ENCODE measurements at places on chromosomes 2 and 18.

DNA sequence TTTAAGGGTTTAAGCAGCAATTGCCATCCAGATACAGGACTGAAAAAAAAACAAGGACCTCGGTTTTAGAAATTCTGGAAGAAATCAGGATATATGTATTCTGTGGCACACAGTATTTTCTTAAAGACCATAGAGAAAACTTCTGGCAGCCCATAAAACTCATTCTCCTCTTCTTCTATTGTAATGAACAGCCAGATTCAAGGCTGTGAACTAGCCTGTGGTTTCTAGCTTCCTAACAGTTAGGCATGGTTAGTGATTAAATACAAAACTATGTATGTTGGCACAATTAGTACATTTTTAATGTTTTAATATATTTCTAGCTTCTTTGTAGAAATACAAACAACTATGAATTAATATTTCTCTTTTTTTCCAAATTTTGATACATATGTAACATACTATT is 555.7 kb downstream of the DSC3 start:
- peak; percentile 42 for DNase-seq

GRCh38 chr2:235132651-235133050 is 180.8 kb downstream of the SH3BP4 start:
- no peak for DNase-seq

DNA sequence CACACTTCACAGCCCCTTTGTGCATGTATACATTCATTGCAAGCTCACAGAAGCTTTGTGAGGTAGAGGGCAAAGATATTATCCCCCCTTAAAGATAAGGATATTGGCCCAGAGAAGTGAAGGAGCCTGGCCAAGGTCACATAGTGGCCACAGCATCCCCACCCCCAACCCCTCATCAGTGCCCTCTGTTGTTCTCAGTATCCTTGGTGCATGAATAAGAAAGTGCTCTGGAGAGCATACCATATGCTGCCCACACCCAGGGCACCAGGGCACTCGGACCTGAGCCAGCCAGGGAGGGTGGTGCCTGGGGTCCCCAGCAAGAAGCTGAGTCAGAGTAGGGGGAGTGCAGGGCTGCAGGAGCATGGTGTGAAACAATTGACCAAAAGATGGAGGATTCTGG is 3.3 kb downstream of the DYSF start:
- no peak for DNase-seq

DNA sequence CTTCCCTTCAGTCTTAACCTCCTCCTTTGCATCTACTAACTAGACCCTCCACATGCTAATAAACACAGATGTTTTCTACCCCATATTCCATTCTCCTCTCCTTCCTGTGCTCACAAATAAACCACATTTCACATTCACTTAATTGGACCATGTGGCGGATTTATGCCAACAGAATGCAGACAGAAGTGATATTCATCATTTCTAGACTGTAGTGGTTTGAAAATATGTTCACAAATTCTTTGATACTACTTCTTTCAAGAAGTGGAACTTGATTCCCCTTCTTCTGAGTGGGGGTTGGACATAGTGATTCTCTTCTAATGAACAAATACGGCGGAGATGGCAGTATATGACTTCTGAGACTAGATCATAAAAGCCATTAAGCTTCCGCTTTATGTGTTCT is 73.5 kb upstream of the SPTBN1 start:
- DNase-seq = no peak

DNA sequence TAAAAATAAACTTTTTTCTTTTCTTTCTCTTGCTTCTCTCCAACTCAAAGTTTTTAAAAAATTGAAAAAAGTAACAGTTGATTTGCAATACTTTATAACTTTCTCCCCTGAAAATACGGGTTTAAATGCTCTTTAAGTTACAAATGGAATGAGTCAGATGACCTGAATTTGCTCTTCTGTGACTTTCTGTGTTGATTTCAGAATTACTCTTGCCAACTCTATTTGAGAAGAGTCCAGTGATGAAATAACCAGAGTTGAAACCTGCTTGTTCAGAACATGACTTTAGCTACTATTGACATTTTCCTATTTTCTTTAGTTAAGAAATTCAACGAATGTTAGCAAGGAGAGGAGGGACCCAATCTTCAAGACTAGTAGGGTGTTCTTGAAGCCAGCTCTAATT is 146.1 kb upstream of the ZSWIM2 start:
- peak; percentile 94 for DNase-seq

- no peak for DNase-seq
These were observed 36.4 kb downstream of the CDC42EP3 start for GRCh38 chr2:37634914-37635503.

- peak; percentile 31 for DNase-seq
These were observed 239.3 kb downstream of the TWIST2 start for GRCh38 chr2:239087046-239087710.

- DNase-seq = peak; percentile 30
These were observed 126.9 kb upstream of the TLK1 start for GRCh38 chr2:171287611-171288010.

DNA sequence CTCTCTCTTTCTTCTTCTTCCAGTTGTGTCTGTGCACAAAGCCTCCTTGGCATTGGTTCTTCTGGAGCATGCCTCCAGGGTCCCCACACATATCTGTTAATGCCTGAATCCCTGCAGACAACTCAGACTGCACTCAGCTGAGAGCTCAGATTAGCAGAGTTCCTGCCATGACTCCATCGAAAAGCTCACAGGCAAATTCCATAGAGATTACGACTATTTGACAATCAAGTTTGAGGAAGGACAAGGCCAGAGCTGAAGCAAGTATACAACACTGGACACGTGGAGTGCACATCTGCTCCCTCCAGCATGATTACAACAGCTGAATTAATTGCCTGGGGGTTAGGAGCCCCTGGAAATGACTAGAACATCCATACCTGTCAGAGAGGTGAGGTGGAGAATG is 190.7 kb downstream of the INSIG2 start:
- no peak for DNase-seq

DNA sequence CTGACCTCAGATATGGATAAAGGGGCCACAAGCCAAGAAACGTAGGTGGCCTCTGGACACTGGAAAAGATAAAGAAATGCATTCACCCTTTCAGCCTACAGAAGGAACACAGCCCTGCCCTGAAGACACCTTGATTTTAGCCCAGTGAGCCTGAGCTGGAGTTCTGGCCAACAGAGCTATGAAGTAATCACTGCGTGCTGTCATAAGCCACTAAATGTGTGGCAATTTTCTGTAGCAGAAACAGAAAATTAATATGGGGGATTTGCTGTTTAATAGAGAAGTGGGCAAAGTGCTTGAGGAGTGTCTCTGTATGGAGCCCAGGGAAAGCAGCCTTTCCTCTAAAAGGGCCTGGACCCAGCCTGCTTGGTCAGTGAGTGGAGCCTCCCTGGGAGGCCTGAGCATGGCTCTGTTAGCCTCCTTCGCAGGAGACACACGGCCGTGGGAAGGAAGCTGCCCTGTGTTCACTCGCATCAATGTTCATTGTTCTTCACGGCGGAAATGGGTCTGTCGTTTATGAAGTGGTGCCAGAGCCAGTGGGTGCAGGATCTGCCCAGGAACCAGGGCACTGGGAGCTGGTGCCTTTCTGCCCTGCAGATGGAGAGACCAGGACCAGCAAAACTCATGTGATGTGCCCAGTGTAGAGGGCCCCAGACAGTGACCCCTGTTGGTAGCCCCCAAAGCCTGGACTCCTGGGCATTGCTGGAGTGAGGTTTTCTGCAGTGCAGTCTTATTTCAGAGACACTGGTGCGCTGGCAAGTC is 268.9 kb downstream of the NDUFA10 start:
- no peak for DNase-seq

- DNase-seq = no peak
These were observed 132.2 kb downstream of the BIRC6 start for GRCh38 chr2:32489061-32489460.

DNA sequence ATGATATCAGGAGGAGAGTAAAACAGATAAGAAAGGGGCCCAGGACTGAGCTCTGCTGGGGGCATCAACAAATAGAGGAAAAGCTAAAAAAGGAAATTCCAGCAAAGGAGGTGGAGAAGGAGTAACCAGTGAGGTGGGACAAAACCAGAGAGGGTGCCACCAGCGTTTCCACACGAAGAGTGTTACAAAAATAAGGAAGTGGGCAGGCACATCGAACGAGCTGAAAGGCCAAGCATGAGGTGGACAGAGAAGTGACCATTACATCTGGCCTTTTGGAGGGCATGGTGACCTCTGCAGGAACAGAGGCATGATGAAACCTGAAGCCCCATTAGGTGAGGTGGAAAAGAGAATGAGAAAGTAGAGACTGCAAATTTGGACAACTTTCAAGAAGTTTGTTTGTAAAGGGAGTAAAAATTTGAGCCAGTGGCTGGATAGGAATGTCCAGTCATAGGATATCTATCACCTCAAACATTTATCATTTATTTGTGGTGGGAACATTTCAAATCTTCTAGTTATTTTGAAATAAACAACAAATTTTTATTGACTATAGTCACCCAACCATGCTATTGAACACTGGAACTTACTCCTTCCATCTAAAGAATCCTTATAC is 18.4 kb upstream of the VIT start:
- peak; percentile 73 for DNase-seq

DNA sequence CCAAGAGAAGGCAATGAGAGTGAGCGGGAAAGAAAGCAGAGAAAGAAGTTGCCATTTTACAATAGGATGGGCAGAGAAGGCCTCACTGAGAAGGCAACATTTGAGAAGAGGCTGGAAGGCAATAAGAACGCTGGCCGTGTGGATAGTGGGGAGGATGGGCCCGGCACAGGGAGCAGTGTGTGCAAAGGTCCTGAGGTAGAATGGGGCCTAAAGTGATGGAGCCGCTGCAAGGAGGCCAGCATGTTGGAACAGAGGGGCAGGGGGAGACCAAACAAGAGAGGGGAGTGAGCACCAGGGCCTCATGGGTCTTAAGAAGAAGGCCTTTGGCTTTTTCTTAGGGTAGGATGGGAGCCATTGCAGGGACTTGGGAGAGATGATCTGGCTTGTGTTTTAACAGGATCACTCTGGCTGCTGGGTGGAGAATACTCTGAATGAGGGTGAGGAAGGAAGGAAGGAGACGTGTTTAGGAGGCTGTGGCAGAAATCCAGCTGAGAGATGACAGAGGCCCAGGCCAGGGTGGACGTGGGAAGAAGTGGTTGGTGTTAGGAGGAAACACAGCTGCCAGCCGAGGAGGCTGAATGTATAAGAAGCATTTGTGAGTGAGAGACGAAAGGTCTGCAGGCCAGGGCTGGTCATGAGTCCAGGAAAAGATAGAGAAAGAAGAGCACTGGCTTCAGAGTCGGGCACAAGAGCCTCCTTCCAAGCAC is 159.8 kb downstream of the KLHL29 start:
- no peak for DNase-seq

- DNase-seq = no peak
These were observed 175.0 kb upstream of the PARD3B start for GRCh38 chr2:204370172-204370718.

DNA sequence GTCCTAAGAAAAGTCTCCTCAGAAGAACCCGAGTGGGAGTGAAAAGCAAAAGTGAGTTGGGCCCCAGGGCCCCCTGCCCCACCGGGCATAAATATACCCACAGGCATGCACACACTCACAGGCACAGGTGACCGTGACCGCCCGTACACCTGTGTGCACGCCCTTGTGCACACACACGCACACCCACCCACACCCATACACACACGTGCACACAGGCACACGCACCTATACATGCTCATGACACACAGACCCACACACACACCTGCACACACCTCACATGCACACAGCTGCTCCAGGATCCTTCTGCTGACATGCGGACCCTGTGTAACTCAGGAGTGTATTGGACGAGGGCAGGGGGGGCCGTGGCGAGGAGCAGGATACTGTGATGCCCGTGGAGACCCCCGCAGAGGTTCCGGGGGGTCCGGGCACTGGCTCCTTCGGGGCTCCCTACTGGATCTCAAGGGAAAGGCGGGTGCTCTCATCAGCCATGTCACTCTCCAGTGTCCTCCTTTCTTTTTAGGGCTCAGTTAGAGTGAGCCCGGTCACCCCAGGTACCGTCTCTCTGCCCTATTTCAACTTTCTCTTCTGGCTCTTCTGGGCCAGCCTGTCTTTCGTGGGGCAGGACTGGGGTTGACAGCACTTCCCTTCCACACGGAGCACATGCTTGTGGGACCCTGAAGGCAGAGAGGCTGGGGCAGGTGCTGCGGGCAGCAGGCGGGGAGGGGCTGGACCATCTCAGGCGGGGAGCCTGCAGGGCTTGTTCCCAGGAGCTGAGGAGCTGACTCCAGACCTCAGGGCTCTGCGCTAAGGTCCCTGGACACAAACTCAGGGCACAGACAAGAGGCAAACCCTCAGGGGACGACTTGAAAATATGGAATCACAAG is 48.5 kb downstream of the TPO start:
- DNase-seq = no peak

DNA sequence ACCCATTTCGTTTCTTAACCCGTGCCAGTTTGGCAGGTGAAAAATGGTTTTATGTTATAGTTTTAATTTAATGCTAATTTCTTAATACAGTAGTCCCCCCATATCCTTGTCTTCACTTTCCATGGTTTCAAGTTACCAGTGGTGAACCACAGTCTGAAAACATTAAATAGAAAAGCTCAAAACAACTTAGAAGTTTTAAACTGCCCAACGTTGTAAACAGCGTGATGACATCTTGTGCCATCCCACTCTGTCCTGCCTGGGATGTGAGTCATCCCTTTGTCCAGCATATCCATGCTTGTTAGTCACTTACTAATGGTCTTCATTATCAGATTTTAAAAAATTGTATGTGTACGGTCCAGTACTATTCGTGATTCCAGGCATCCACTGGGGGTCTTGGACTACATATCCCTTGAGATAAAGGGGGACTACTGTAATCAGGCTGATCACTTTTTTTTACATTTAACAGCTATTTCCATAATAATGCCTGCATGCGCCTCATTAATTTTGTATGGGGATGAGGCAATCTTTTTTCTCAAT is 31.9 kb downstream of the SLC66A3 start:
- DNase-seq = peak; percentile 85

DNA sequence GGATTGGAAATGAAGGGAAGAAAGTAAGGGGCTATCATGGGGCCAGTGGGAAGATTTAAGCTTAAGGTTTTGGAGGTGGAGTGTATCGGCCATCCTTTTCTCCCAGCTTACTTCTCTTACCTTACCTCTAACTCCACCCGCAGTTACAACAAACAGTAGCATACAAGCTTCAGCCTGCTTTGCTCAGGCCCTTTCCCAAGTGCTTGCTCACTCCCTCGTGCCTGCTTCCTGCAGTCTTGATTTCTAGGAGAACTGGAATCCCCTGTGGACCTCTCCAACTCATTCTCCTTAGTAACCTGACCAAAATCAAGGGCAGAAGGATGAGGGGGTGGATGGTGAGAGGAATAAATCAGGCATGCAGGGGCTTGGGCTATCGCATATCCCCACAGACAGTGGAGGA is 5.8 kb upstream of the LYG2 start:
- DNase-seq = no peak

DNA sequence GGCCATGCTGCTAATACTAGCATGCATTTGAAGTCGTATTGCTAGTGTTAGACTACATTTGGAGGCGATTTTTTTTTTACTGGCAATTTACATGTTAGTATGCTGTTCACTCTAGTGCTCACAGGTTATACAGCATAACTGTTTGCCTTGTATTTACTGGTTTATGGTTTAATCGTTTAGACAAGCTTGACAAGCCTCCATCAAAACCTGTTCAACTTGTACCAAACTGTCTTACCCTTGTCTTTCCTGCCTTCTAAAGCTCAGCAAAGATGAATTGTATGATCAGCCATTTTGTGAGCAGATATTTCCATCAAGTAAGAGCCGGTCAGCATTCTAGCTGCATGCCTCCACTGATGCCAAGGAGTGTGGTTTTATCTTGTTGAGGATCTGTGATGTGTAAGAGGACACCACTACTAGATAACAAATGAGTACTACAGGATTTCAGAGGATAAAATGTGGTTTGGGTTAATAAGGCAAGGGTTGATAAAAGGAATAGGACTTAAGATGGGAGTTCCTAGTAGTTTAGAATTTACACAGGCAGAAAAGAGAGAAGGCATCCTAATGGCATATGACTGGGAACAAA is 68.4 kb upstream of the ITM2C start:
- DNase-seq = peak; percentile 89
